ENCODE measurements at places on chromosomes 4 and X.

DNA sequence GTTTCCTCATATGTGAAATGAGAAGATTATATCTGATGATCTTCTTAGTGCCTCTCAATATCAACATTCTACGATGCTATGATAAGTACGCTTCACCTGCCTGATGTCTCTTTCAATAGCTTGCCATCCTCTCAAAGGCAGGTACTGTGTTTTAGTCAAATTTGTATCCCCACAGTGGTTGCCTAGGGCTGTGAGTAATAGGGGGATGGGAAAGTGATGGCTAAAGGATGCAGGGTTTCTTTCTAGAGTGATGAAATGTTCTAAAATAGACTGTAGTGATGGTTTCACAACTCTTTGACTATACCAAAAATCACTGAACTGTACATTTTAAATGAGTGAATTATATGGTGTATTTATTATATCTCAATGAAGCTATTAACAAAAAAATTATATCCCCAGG lies 142.8 kb downstream of the HS6ST2 start:
- DNase-seq: no peak

DNA sequence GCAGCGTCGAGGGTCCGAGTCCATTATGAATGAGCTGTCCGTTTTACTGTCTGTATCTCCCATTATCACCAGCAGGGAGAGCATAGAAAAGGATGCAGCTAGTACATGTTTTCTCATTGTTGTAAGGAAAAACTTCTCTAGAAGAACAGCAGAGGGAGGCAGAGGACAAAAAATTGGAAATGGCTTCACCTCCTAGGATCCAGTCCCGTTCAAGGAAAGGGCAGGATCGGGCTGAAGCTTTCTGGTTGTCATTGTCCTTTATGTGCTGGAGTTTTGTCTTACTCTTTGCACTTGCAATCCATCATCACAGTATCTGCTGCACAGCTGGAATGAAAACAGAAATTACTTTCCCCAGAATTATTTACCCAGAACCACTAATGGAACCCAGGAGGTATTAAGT lies 14.7 kb downstream of the NDP start:
- DNase-seq: no peak

GRCh38 chr4:185249105-185249504 lies 39.7 kb downstream of the SNX25 start:
- no peak for DNase-seq

GRCh38 chr4:180437601-180438000 lies 1805.6 kb upstream of the TENM3 start:
- DNase-seq: no peak

DNA sequence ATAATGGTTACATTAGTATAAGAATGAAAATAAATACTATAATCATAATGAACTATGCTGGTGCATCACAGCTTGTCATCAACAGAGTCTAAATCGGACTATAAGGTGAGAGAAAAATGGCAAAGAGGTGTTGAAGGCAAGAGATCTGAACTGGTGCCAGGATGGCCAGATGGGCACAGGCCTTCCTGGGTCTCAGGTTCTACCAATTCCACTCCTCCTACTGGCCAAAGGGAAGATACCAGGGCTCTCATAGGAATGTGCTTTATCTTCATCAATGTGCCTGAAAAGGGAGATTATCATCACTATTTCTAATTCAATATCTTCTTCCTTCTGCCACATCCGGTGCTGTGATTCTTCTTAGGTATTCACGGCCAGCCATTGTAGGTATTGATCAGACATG lies 107.6 kb downstream of the GASK1B start:
- no peak for DNase-seq

DNA sequence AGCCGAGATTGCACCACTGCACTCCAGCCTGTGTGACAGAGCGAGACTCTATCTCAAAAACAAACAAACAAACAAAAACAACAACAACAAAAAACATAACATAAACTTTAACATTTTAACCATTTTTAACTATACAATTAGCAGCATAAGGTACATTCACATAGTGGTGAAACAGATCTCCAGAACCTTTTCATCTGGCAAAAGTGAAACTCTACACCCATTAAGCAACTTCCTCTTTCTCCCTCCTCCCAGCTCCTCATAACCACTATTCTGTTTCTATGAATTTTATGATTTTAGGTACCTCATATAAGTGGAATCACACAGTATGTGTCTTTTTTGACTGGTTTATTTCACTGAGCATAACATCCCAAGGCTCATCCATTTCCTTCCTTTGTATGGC lies 103.6 kb downstream of the FAM13A start:
- no peak for DNase-seq

- DNase-seq: no peak
Measured at GRCh38 chr4:40337523-40337922, 2.4 kb downstream of the CHRNA9 start.

DNA sequence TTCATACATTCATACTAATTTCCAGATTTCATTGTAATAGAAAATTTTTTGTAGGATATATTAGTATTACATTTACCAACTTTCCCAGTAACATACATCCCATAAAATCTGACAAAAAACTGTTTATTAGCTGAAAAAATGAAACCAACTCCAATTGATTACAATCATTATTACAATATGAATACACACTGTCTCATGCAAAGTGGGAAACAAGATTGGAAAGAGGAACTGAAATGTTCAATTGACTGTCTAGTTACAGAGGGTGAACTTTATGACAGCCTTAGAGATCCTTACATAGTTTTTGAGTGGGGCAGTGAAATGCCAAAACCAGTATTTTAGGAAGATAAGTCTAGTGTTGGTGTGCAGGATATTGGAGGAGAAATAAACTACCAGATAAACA lies 2.3 kb upstream of the AMBN start:
- no peak for DNase-seq

GRCh38 chr4:15926486-15926885 lies 12.1 kb downstream of the FGFBP1 start:
- DNase-seq: no peak

DNA sequence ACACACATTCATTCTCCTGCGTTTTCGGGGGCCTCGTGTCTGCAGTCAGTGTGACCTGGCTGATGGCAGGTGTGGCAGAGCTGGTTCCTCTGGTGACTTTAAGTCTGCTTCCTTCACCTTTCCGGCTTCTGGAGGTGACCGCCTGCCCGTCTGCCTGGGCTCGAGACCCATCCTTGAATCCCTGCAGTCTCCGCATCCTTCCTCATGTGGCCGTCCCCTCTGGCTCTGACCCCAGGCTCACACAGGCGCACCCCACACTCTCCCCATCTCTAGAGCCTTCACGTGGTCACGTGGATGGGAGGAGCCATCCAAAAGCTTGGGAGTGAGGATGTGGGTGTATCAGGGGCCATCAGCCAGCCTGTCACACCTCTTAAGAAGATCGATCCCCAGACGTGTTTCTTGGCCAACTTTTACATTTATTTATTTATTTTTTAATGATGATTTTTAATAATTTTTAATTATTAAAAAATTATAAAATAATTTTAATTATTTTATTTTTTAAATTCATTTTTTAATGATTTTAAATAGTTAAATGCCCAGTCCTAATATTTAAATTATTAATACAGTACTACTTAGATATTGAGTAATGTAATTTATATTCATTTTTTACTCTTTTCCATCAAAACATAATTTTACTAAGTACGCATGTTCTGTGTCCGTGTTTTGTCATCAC lies 20.9 kb downstream of the RGS12 start:
- DNase-seq: no peak

DNA sequence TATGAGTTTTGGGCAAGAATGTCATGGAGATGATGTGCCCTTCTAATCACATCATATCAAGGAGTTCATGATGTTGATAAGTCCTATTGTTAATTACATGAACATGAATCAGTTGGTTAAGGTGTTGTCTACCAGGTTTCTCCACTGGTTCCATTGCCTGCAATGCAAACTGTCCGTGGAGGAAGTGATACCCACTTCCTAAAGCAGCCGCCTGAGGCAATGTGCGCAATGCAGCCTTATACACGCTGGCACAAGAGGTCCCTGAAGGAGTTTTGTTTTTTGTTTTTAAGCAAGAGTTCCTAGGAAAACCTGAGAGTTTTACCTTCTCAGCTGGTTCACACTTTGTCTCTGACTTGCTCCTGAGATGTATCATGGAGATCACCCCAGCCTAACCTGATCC lies 5.9 kb upstream of the GPKOW start:
- DNase-seq: no peak

DNA sequence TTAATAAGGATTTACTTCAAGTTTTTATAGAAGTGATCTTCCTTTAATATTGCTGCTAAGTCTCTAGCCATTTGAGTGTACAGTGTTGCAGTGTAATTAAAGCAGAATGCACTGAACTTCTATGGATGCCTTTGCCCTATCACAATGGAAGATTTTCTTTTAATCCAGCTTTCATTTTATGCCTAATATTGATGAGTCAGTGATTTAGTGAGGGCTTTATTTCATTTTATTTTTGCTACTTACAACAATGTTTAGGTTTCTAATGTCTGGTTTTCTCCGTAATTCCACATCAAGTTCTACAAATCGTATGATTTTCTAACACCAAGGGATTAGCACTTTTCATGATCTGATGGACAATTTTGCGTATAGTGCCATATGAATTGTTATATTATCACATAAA lies 504.1 kb downstream of the PCDH11X start:
- no peak for DNase-seq

GRCh38 chrX:149121206-149121920 lies 383.7 kb downstream of the IDS start:
- DNase-seq: no peak

DNA sequence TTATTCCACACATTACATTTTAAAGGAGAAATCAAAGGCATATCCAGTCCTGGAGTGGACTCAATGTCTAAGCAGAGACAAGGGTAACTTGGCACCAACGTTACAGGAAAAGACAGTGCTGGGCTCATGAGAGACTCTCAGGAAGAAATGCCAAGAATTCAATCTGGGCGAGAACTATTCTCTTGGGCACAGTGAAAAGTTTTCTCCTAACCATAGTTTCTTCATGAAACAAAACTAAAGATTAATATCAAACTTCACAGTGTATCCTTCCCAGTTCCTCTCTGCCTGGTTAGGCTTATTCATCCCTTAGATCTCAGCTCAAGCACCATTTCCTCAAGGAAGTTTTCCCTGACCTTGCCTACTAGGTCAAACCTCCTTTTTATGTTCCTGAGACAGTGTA lies 109.4 kb upstream of the TLL1 start:
- no peak for DNase-seq

DNA sequence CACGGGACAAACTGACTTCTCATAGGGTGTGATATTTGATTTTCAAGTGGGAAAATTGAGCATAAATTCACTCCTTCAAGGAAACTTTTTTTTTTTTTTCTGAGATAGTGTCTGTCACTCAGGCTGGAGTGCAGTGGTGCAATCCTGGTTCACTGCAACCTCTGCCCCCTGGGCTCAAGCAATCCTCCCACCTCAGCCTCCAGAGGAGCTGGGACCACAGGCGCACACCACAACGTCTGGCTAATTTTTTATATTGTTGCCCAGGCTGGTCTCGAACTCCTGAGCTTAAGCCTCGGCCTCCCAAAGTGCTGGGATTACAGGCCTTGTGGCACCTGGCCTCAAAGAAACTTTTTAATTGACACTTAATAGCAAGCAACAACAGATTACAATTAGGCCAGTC lies 13.8 kb downstream of the CLDN34 start:
- no peak for DNase-seq

- DNase-seq: no peak
Measured at GRCh38 chr4:102734116-102734515, 26.7 kb downstream of the MANBA start.

DNA sequence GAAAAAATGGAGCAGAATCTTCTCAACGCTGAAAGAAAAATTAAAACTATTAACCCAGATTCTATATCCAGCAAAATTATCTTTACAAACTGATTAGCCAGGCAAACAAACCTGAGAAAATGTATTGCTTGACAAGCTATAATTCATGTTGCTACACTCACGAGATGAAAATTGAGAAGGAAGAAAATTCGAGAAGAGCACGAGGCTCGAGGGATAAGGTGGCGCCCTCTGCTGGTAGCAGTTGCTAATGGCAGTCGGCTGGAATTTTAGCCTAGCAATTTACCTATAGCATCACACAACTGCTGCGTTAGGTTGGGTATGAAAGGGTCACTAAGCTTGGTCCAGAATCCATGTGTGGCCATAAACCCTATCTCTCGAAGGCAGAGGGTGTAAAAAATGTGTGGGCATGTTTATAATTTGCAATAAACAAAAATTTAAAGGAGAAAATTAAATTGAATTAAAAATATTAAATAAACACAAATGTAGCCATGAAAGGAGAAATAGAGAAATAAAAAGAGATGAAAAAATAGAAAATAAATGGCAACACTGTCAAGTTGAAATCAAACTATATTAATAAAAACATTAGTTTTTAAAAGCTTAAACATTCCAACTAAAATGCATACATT lies 126.6 kb downstream of the PPP4R3C start:
- DNase-seq: peak; percentile 0

GRCh38 chr4:110669663-110670062 lies 46.8 kb upstream of the PITX2 start:
- no peak for DNase-seq

DNA sequence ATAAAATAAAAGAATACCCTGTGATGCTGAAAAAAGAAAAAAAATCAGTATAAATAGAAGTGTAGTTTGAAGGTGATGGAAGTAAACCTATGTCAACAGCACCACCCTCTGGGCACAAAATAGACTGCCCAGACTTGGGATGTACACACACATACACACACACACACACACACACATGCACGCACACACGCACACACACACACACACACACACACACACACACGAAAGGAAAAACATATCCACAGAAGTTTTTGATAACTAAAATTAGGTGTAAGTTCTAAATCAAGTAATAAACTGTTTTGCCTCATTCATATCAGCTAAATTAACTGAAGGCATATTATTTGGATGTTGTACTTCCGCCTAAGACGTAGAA lies 40.5 kb downstream of the ANXA5 start:
- no peak for DNase-seq

DNA sequence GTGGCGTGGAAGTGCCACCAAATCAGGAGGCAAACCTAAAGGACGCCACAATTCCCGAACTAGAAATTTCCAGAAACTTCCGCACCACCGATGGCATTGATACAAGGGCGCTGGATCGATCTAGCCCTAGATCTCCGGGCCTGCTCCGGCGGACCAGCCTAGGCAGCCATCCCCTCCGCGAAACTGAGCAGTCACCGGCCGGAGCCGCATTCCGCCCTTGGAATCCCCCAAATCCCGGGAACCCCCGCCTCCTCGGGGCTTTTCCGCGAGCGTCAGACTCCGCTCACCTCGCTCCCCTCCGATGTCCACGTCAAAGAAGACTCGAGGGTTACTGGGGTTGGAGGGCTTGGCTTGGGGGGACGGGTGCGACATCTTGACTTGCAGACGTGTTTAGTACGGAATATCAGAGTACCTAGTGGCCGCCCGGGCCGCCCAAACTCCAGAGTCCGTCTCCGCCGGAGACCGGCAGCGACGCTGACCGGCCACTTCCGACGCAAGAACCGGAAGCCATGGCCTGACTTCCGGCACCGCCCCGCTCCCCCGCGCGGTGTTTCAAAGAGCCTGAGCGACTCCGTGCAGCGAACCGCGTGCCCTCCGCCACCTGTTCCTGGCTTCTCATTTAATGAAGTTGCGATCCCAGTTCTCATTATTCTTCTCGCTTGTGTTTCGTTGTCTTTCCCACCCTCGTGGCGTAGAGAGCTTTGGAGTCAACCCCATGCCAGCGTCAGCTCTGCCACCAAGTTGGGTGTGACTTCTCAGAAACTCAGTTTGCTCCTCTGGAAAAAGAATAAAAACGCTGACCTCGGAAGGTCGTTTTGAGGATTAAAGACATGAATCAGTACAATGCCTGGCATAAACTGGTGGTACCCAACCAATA lies at the start of gene PPID:
TSS of gene PPID (minus strand) at position 480 of the 877 bp plus-strand sequence. CDS start at position 372, 108 bp downstream.
- peak; percentile 71 for DNase-seq

Data from GM12891 (cell line).